D721Med (cell line): ENCODE measurements at places on chromosomes 3 and 15.

- no peak for DNase-seq
These were observed 18.9 kb downstream of the IL1RAP start for GRCh38 chr3:190532731-190533203.

GRCh38 chr15:90035840-90036230 is 34.7 kb downstream of the ZNF710 start:
- DNase-seq = no peak

DNA sequence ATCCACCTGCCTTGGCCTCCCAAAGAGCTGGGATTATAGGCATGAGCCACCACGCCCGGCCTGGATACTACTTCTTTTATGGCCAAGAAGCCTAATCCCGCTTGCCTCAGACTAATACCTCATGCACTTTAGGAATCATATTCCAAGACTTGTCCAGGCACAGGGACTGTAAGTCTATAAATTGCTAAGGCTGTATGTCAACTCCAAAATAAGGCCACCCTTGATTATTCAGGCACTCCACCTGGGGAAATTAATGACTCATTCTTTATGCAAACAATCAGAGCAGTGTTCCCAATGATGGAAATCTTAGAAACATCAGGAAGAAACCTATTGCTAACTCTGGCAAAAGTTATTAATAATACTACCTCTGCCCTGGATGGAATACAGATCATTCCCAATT is 98.4 kb downstream of the ERC2 start:
- DNase-seq = no peak

GRCh38 chr15:42273900-42274701 is 868 bp upstream of the TMEM87A start:
- no peak for DNase-seq

GRCh38 chr15:66131831-66132230 is 121.7 kb downstream of the MEGF11 start:
- DNase-seq = no peak

- no peak for DNase-seq
These were observed 24.1 kb downstream of the PRR20G start for GRCh38 chr3:127263586-127264231.

GRCh38 chr3:23645533-23646183 is 160.1 kb upstream of the UBE2E1 start:
- DNase-seq = no peak

- DNase-seq = no peak
These were observed 69.1 kb downstream of the MAGEF1 start for GRCh38 chr3:184642631-184643285.

DNA sequence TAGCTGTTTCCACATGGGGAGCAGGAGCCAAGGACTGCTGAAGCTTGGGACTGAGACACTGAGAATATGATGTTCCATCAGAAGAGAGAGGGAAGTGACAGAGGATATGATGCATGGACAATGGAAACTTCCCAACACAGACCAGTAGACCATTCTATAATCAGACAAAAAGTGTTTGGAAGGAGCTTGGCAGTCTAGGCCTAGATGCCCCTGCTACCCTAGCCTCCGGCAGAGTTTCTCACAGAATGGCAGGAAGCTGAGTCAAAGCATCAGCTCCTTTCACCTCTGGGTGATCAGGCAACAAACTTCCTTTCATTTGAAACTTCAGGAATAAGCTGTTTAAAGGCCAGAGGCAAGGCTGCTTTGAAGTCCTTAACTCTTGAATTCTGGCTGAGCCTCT is 222.0 kb downstream of the NEK10 start:
- DNase-seq = no peak

DNA sequence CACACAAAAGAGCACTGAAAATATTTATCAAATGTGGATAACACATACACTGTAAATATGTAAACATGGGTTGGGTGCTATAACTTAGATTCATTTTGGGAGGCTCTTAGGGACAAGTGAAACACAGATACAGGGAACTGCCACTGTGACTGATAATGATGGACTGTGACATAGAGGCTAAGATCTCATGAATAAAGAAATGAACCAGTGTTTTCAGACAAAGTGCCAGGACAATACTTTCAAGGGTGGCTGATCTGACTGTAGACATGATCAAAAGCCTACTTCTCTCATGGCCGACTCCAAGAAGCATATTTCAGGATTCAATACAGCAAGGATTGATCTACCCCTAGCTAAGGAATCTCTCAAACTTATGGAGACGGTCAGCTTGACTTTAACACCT is 353.8 kb downstream of the FGF12 start:
- DNase-seq = no peak

GRCh38 chr3:98776140-98776493 is 13.0 kb downstream of the ST3GAL6 start:
- no peak for DNase-seq

GRCh38 chr3:25678581-25678980 is 13.9 kb upstream of the TOP2B start:
- no peak for DNase-seq

- DNase-seq = no peak
These were observed 11.9 kb downstream of the HDAC11 start for GRCh38 chr3:13492048-13492447.
